ENCODE measurements at places on chromosomes 4 and X.

- DNase-seq, result no peak
Measured at GRCh38 chrX:112058255-112058654, 24.3 kb downstream of the TRPC5 start.

DNA sequence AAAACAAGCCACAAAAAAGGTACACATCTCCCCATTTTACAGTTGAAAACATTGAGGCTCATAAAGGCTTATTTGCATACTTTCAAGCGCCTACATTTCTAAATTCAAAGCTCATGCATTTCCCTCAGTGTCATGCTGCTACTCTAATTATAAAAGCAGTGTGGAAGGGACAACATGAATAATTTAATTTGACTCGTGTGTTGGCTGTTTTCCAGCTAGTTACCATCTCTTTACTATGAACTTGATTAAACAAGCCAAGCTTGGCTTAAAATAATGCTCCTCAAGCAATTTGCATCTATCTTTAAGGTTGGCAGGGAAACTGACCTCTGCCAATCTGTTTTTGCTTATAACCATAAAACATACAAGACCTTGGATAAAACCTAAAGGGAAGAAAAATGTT is 252.5 kb upstream of the NEIL3 start:
- DNase-seq, result no peak

GRCh38 chrX:46551494-46552128 is 6.4 kb upstream of the ZNF674 start:
- no peak for DNase-seq

DNA sequence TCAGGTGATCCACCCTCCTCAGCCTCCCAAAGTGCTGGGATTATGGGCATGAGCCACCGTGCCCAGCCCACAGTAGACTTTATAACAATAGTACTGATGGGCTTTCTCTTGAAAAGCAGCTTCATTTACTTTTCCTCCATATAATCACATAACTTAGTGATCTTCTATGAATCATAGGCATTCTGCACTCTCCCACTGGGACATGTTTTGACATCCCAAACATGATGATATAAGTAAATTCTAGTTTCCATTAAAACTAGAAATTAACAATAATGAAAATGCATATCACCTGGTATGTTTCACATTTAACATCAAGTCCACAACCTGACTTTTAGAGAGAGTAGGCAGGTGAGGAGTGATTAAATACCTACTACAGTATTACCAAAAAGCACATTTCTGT is 96.5 kb downstream of the CAMK2D start:
- DNase-seq, result no peak

DNA sequence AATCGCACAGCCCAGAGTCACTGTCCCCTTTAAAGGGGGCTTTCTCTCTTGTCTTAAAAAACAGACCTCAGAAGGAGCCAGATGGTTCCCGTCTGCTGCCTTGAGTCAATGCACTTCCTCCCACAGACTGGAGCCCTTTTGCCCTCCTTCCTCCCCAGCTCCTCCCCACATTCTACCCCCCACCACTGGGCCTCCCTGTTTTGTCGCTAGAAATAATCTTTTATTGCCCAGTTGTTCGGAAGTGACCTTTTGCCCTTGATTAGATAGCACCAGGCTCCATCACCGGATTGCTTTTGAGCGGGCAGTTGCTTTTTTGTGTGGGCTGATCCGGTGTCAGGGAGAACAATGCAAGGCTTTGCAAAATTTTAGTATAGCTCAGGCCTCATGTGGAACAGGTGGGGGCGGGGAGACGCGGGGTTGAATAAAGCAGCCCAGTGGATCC is 47.7 kb downstream of the SPRY1 start:
- DNase-seq, result peak; percentile 40

DNA sequence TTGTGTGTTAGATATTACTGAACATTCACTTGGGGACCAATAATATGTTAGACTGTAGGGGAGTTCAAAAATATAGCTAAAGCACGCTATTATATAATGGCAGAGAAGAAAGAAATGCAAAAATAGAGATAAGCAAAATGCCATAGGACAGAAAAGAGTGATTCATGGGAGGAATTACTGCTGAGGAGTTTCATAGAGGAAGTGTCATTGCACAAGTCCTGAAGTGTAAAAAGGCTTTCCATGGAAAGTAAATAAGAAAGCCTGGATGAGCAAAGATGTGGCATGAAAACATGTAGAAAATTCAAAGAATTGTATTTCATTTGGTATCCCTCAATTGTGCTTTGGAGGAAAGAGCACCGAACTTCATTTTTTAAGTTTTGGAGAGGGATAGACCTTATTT is 14.5 kb downstream of the HMGB2 start:
- no peak for DNase-seq

- DNase-seq, result no peak
Measured at GRCh38 chr4:53676402-53676871, 85.2 kb upstream of the LNX1 start.

DNA sequence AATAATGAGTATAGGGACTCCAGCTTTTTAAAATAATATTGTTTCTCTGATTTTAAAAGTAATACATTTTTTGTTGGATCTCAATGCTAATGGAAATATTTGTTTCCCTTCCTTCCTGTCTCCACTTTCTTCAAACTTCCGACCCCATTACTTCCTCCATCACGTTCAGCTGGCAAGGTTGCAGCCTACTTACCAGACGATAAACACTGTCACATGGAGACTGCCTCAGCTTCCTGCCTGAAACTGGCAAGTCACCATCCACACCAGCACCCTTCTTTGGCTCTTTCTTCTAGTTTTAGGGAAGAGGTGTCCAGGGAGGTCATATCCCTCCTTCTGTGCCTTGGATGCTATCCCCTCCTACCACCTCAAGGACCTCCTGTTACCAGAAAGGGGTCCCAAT is 3.4 kb upstream of the INTU start:
- DNase-seq, result no peak

GRCh38 chr4:101256222-101256621 is 91.1 kb downstream of the PPP3CA start:
- no peak for DNase-seq

- DNase-seq, result no peak
Measured at GRCh38 chr4:42655921-42656678, 805 bp downstream of the ATP8A1 start.

DNA sequence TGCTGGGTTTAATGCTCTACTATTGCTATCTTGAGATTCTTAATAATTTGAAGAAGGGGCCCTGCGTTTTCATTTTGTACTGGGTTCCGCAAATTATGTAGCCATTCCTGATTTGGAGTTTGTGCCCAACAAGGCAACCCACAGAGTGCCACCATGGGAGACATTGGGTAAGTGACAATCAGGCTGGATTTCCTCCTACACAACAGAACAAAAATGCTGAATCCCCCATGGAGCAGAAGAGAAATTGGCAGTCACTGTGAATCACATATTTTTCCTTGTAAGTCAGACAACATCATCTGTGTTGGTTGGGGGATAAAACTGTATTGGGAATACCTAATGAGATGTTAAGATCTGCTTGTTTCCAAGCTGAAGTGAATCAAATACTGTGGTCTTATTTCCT is 80.9 kb downstream of the CNGA2 start:
- DNase-seq, result no peak

GRCh38 chrX:150570512-150570911 is 2.1 kb downstream of the MTM1 start:
- no peak for DNase-seq

GRCh38 chr4:53059256-53059655 is 197.1 kb downstream of the RASL11B start:
- DNase-seq, result no peak

- DNase-seq, result peak; percentile 25
Measured at GRCh38 chrX:56978172-56978571, 17.2 kb downstream of the SPIN3 start.

DNA sequence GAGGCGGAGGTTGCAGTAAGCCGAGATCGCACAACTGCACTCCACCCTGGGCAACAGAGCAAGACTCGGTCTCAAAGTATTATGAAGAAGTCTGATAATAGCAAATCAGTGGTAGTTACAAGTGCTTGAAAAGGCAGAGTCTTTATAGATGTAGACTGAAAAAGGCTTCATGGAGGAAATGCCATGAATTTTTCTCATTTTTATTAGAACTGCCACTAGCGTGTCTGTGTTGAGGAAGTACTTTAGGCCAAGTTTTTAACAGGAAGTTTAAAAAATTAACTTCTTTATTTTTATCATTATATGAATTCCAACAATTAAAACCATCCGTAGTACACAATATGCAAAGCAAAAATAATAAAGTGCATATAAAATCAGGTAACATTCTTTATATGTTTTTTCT is 32.8 kb upstream of the IL13RA1 start:
- no peak for DNase-seq

GRCh38 chr4:106366026-106366425 is 2.6 kb downstream of the GIMD1 start:
- no peak for DNase-seq

DNA sequence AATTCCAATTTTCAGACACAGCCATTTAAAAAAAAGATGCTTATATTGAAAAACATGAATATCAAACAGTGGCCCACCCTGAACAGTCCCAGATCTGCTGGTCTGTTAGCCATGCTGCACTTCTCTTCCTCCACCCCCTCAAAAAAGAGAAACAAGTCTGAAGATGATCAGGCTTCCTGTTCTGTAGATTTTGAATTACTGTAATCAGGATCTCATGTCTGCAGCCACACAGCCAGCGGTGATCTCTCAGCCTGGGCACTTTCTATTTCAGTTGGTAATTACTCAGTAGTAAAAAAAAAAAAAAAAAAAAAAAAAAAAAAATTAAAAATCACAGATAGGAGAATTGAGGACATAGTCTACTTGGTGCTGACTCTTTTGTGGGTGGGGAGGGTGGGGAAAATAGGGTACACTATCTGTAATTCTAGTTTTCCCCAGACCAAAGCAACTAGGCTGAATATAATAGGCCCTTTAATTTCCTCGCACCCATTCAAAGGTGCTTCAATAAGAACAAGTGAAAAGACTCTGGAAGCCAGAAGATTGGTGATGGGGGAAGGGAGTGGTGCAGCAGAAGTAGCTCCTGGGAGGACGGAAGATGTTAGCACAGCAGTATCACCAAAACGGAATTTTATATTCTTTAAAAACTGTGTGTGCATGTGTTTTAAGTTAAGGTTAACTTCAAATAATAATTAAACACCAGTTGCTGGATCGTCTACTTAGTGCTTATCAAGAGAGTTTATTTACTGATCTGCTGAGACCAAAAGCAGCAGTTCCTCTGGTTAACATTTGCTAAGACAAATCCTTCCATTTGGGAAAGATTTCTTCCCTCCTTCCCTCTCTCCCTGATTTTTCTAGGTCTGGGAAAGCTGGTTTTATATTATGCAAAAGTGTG is 47.0 kb downstream of the SPRY1 start:
- peak; percentile 35 for DNase-seq

DNA sequence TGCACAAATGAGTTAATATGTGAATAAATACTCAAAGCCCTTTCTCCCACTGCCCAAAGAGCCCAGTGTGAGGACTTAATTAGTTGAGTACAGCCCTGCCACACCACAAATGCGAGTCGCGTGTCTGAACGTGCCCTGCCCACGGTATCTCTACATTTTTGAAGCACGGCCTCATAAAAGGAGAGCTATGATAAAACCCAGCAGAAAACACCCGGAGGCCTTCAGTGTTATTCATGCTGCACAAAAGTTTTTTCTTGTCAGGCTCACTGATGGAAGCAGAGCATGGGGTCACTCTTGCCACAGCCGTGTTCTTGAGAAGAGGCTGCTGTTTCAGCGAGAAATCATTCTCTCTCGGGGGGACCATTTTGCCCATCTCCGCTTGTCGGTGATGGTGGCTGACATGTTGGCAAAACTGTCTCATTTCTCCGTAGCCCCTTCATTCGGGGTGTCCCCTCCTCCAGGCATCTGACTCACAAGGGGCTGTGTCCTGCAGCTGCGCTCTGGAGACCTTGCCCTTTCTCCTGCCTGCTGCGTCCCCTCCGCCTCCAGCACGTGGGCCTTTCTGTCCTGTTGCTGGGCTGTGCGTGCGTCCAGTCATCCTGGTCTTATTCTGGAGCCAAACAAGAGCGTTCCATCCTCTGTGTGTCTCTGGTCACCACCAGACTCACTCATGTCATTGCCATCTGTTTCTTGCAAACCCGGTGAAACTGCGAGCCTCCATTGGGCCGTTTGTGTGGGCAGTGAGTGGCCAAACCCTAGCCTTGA is 88.8 kb downstream of the SORCS2 start:
- no peak for DNase-seq

- DNase-seq, result no peak
Measured at GRCh38 chr4:98778206-98778605, 119.8 kb upstream of the TSPAN5 start.

DNA sequence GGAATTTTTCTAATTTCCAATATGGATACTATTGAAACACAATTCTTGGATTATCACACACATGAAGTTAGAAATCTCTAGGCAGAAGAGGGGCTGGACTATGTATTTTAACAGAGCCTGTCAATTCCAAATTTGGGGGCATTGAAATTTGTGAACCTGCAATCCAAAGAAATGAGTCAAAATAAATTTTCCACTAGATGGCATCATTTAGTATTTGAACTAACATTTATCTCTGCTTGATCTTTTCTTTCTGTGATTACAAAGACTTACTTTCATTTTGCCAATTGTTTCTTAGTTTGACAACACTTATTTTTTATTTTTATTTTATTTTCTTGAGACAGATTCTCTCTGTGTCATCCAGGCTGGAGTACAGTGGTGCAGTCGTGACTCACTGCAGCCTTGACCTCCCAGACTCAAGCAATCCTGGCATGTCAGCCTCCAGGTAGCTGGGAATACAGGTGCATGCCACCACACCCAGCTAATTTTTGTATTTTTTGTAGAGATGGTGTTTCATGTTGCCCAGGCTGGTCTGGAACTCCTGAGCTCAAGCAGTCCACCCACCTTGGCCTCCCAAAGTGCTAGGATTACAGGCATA is 2.7 kb upstream of the PYURF start:
- DNase-seq, result peak; percentile 12

- DNase-seq, result peak; percentile 1
Measured at GRCh38 chr4:133995243-133995960, 206.2 kb downstream of the PABPC4L start.

- no peak for DNase-seq
Measured at GRCh38 chrX:9327747-9328145, 137.1 kb upstream of the TBL1X start.

- DNase-seq, result no peak
Measured at GRCh38 chr4:74415602-74416300, 29.2 kb upstream of the AREG start.

DNA sequence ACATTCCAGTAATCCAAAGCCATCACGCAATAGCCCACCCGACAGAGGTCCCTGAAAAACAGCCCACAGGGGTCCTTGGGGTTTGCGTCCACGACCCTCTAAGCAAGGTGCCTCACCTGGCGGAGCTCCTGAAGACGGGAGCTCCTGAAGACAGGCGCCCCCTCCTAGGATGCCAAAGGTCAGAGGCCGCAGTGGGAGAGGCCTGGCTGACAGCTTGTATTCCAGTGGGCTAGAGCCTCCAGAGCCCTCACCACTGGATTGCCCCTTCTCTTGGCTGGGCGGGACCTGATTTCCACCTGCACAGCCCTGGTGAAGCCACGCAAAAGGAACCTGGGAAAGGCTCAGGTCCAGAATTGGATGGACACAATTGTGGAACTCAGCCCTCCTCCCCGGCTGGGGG is 29.7 kb upstream of the WFS1 start:
- DNase-seq, result no peak

DNA sequence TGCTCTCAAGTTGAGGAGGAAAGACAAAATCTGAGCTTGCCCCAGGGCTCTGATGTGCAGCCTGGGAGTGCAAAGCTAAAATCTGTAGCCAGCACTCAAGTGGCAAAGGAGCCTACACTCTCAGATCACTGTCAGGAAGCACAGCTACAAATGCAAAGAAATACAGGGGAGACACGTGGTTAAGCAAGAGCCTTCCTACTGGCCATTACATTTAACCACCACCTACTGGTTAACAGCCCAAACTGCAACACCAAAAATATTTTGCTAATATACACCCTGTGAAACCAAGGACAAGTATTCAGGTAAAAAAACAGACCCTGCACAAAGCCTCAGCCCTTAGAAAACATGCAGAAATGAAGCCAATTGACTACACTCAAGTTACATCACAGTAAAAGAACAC is 170.4 kb upstream of the FGF16 start:
- DNase-seq, result no peak

Measured in globus pallidus (tissue), 1 donor.